ENCODE measurements at places on chromosomes 6 and 20. TPM values are rescaled to one million over a fixed set of nuclear protein-coding genes. Genes with fewer than 3 reads are reported as not detected.

- no peak for DNase-seq
- H3K27me3 ChIP-seq = peaks cover 9% of the 10 kb centered on the region
- H3K36me3 ChIP-seq = peaks cover 1% of the 10 kb centered on the region
- no peak overlapping the region for H3K4me3 ChIP-seq
- H3K27ac ChIP-seq = no peak overlapping the region
- H3K4me1 ChIP-seq = peaks cover 43% of the 10 kb centered on the region
Measured at GRCh38 chr20:46408281-46408731, 1.9 kb upstream of the ELMO2 start.

GRCh38 chr6:36927691-36928546 is 26.6 kb upstream of the PI16 start:
- H3K36me3 ChIP-seq = peaks cover 26% of the 10 kb centered on the region
- no peak overlapping the region for H3K4me3 ChIP-seq
- H3K4me1 ChIP-seq = peaks cover 9% of the 10 kb centered on the region

- no peaks in the 10 kb centered on the region for H3K4me1 ChIP-seq
- no peak overlapping the region for H3K27ac ChIP-seq
- H3K36me3 ChIP-seq = no peaks in the 10 kb centered on the region
- no peak for DNase-seq
Measured at GRCh38 chr6:48186746-48187145, 75.7 kb upstream of the PTCHD4 start.

DNA sequence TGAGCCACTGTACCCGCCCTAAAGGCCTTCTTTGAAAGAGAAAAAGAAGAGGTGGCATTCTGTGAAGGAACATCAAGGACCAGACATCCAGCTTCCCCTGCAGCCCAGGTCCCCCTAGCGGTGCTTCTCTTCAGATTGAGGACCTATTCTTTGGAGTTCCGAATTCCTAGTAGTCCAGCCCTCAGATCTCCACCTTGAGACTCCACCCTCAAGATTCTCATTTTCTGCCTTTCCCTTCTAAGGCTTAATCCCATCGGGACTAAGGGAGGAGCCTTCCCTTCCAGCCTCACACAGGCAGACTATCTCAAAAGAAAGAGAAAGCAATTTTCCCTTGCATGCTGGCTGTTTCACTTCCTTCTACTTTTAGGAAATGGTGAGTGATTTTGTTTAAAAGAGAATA is 32.5 kb downstream of the MUC22 start:
- H3K27me3 ChIP-seq = no peaks in the 10 kb centered on the region
- H3K4me1 ChIP-seq = no peaks in the 10 kb centered on the region
- H3K4me3 ChIP-seq = peak overlapping the region; percentile 3
- H3K27ac ChIP-seq = no peak overlapping the region
- peak; percentile 3 for DNase-seq

- H3K27ac ChIP-seq = no peak overlapping the region
- no peak overlapping the region for H3K4me3 ChIP-seq
- DNase-seq = no peak
- no peaks in the 10 kb centered on the region for H3K36me3 ChIP-seq
- H3K4me1 ChIP-seq = peaks cover 30% of the 10 kb centered on the region
Measured at GRCh38 chr6:15391500-15391899, 145.6 kb downstream of the JARID2 start.

DNA sequence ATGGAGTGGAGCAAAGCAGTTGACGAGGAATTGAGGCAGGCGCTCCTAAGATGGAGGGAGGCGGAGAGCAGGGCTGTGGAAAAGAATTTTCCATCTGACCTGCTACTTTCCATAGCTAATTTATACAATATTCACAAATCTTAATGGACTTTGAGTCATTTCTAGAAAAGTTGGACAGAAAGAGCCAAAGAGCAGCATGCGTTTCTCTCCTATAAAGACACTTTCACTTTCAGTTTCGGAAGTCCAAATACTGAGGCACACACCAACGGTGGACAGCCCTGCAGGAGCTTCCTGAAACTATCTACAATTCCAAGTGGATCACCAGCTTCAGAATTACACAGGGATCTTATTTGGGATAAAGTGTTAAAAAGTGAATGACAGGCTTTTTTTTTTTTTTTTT is 43.5 kb downstream of the PANK2 start:
- H3K4me1 ChIP-seq = peaks cover 2% of the 10 kb centered on the region
- DNase-seq = no peak
- H3K27me3 ChIP-seq = no peaks in the 10 kb centered on the region
- H3K4me3 ChIP-seq = peak overlapping the region; percentile 50
- H3K36me3 ChIP-seq = no peaks in the 10 kb centered on the region

- H3K36me3 ChIP-seq = peaks cover 40% of the 10 kb centered on the region
- no peaks in the 10 kb centered on the region for H3K27me3 ChIP-seq
- no peak for DNase-seq
- no peak overlapping the region for H3K4me3 ChIP-seq
- no peaks in the 10 kb centered on the region for H3K4me1 ChIP-seq
Measured at GRCh38 chr6:158496700-158497099, 63.2 kb upstream of the TMEM181 start.

DNA sequence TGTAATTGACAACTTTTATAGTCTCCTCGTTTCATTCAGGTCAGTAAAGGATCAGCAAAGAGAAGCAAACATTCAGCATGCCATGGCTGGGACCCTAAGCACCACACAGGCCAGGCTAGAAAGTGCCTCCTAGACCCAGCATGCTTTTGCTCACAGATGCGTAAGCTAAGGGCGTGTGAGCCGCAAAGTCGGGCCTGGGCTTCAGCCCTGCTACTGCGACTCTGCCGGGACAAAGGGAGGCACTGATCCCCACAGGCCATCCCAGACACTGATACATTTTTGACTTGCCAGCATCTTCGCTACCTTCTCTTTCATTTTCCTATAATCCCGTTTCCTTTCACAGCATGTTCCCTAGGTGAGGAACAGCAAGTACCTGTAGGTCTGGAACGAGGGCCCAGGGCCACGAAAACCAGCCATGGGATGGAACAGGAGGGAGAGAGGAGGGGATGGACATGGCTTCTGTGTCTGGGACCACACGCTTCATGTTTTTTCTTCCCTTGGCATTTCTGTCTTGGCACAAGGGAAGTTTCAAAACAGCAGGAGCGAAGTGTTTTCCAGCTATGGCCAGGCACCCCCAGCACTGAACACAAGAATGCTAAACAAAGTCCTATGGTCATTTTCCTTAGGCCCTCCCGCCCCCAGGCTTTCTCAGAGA is 42.6 kb downstream of the IRF4 start:
- H3K4me1 ChIP-seq = peaks cover 12% of the 10 kb centered on the region
- no peak overlapping the region for H3K27ac ChIP-seq
- DNase-seq = no peak
- H3K4me3 ChIP-seq = no peak overlapping the region
- no peaks in the 10 kb centered on the region for H3K36me3 ChIP-seq
- H3K27me3 ChIP-seq = no peaks in the 10 kb centered on the region

- H3K4me3 ChIP-seq = no peak overlapping the region
- H3K27ac ChIP-seq = no peak overlapping the region
- no peaks in the 10 kb centered on the region for H3K36me3 ChIP-seq
- H3K4me1 ChIP-seq = no peaks in the 10 kb centered on the region
- no peak for DNase-seq
Measured at GRCh38 chr20:19338960-19339359, 126.5 kb downstream of the SLC24A3 start.

DNA sequence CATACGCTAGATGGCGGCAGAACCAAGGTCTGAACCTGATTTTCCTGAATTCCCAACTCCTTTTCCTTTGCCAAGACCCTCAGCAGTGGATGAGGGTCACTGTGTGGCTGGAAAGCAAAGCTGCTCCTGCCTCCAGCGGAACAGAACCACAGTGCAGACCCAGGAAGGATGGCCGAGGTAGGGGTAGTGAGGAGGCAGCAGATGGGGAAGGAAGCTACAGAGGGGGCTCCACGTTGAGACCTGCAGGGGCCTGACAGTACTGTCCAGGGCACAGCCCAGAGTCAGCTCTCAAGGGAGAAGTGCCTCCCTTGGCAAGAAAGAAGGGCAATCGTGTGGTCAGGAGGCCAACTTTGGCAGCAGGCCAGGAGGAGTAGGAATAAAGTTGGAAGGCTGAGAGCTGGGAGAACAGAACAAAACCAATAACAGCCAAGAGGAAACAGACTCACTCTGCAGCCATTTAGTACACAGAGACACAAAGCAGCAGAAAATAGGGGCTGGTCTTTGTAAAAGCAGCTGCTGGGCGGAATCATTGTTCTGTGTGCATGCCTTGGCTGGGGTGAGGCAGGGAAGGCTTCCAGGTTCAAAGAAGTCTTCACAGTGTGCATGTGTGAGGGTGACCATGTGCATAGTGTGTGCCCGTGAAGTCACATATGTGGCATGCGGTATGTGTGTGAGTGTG is 3.1 kb downstream of the GABRR2 start:
- H3K27ac ChIP-seq = no peak overlapping the region
- H3K27me3 ChIP-seq = no peaks in the 10 kb centered on the region
- H3K4me3 ChIP-seq = no peak overlapping the region

GRCh38 chr6:126553854-126554253 is 213.9 kb downstream of the CENPW start:
- no peak overlapping the region for H3K27ac ChIP-seq
- peaks cover 3% of the 10 kb centered on the region for H3K27me3 ChIP-seq
- H3K4me1 ChIP-seq = no peaks in the 10 kb centered on the region
- no peak for DNase-seq

DNA sequence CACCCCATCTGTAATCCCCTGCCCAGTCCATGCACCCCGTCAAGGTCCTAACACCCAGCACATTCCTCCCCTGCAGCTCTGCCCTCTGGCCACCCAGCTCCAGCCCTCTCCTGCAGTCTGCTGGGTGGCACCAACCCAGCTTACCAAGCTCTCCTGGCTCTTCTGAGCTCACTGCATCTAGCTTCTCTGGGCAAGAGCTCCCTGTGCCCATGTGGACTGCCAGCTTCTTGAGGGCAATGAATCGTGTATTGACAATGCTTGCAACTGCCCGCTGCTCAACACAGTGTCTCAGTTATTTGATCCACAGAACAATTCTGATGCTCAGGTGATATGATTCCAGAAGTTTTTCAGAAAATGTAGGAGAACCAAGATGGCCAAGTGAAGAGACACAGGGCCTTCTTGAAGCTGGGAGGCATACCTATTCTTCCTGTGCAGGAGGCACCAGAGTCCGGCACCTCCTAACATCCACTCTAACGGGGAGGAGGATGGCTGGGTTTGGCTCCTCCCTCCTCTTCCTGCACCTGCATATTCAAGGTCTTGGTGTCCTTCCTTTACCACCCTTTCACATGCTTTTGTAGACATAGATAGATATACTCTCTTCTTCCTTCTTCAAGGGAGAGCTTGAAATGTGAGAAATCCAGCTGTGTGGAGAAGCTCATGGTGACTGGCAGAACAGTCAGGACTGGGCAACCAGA is 85.6 kb downstream of the TRERF1 start:
- DNase-seq = no peak
- peak overlapping the region; percentile 85 for H3K27ac ChIP-seq
- peaks cover 69% of the 10 kb centered on the region for H3K4me1 ChIP-seq
- H3K4me3 ChIP-seq = no peak overlapping the region

- no peak for DNase-seq
- no peak overlapping the region for H3K4me3 ChIP-seq
- H3K27ac ChIP-seq = no peak overlapping the region
- H3K27me3 ChIP-seq = peaks cover 22% of the 10 kb centered on the region
- no peaks in the 10 kb centered on the region for H3K4me1 ChIP-seq
Measured at GRCh38 chr6:3324262-3324942, 65.7 kb downstream of the PSMG4 start.

DNA sequence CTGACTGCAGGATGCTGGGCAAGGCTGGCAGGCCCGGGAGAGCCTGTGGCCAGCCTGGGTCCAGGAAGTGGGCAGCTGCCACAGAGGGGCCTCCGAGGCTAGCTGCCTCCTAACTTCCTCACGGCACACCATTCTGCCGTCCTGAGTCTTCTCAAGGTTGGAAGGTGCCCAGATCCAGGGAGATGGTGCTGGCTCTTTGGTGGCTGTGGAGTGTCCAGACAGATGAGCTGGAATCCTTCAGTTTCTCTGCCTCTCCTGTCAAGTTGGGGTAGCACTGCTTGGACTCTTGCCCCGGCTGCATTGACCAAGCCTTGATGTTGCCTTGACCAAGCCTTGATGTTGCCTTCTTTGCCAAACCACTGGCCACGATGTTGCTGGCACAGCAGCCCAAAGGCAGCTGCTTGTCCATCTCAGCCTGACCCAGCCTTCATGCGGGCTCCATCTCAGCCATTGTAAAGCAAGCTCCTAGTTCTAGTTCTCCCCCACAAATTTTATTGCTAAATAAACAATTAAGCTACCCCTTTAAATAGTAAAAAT is 75.1 kb upstream of the AFDN start:
- no peak for DNase-seq
- H3K4me3 ChIP-seq = no peak overlapping the region
- H3K27me3 ChIP-seq = no peaks in the 10 kb centered on the region
- no peaks in the 10 kb centered on the region for H3K4me1 ChIP-seq
- no peaks in the 10 kb centered on the region for H3K36me3 ChIP-seq
- H3K27ac ChIP-seq = no peak overlapping the region

- DNase-seq = no peak
- no peaks in the 10 kb centered on the region for H3K4me1 ChIP-seq
- H3K27ac ChIP-seq = no peak overlapping the region
- no peaks in the 10 kb centered on the region for H3K36me3 ChIP-seq
- H3K27me3 ChIP-seq = peaks cover 2% of the 10 kb centered on the region
Measured at GRCh38 chr6:148441454-148441911, 98.8 kb downstream of the SASH1 start.

GTSF1L gene
- total RNA-seq = not detected

TREM1 gene
- total RNA-seq = not detected

LRRC1 gene
- 3.9 TPM for total RNA-seq

POU5F1 gene
- 0.61 TPM for total RNA-seq

ATP6V1G2 gene
- 4.1 TPM for total RNA-seq

CST9L gene
- not detected for total RNA-seq

TBX18 gene
- total RNA-seq = not detected

CLPSL2 gene
- total RNA-seq = not detected

HS3ST5 gene
- not detected for total RNA-seq

BTBD9 gene
- total RNA-seq = 29.3 TPM
